NCI-H1048 (cell line): ENCODE measurements at places on chromosomes 7 and 10.

DNA sequence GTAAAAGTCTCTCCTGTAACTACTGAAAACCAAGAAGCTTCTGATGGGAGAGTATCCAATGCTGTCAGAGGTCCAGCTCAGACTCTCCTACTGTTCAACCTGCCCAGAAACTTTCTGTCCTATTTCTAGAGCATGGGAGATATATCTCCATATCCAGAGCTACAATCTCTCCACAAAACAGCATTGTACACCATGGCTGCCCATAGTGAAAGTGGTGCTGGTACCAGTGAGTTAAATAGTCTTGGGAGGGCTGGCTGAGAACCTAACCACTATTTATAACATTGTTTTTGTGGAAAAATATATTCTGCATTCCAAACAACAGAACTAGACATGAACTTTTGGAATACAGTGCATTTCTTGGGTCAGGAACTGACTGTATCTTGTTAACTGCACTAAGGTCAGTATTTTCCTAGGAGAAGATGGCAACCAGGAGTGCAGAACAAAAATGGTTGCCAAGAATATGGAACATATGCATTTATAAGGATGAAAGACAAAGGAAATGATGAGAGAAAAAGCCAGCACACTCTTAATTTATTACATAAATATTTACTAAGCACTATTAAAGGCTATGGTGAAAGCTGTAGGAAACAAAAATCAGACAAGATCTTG lies 91.9 kb downstream of the ZNF438 start:
- DNase-seq = no peak

GRCh38 chr7:50304911-50305582 lies 531 bp downstream of the IKZF1 start:
- DNase-seq = no peak

GRCh38 chr10:45463244-45464116 lies 89.5 kb downstream of the ALOX5 start:
- DNase-seq = no peak

GRCh38 chr10:84344526-84344925 lies 16.1 kb downstream of the CCSER2 start:
- DNase-seq = no peak

DNA sequence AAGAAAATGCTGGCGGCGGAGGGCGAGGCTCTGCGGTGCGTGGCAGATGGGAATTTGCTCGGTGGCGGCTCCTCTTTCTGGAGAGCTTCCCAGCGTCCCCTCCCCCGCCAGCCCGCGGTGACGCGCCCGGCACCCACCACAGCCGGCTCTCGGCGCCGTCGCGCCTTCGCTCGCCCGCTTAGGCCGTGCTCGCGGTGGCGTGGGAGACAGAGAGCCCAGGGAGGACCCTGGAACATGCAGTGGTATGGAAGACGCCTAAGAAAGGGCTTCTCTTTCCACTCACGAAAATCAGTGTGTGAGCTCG lies 576 bp upstream of the CSGALNACT2 start:
- no peak for DNase-seq

DNA sequence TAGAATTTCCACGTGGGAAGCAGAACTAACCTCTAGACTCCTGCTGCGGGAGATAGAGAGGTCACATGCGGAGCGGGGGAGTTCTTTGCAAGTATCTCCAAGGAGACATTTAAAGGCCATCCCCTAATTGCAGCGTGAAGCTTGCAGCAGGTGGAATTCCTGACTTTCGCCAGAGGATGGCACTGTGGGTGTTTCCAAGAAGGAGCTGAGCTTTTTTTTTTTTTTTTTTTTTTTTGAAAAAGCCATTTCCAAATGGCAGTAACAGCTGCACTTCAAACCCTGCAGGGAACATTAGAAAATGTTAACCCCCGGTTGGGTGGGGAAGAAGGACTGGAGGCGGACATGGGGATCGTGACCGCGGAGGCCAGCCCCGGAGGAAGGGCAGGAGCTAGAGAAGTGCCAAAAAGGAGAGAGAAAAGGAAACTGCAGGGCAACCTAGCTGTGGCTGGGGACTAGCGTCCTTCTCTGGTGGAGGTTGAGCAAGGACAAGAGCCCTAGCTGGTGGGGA lies 487.7 kb downstream of the TYW1 start:
- DNase-seq = peak; percentile 52

- no peak for DNase-seq
These were observed 50.6 kb downstream of the PRTFDC1 start for GRCh38 chr10:24901686-24902399.

DNA sequence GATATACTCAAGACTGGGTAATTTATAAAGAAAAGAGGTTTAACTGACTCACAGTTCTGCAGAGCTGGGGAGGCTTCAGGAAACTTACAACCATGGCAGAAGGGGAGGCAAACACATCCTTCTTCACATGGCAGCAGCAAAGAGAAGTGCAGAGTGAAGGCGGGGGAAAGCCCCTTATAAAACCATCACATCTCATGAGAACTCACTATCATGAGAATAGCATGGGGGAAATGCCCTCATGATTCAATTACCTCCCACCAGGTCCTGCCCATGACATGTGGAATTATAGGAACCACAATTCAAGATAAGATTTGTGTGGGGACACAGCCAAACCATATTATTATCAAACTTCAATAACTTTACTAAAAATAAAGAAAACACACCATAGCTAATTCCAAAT lies 30.4 kb upstream of the JAZF1 start:
- no peak for DNase-seq
